ENCODE measurements at places on chromosomes 2 and 18.

DNA sequence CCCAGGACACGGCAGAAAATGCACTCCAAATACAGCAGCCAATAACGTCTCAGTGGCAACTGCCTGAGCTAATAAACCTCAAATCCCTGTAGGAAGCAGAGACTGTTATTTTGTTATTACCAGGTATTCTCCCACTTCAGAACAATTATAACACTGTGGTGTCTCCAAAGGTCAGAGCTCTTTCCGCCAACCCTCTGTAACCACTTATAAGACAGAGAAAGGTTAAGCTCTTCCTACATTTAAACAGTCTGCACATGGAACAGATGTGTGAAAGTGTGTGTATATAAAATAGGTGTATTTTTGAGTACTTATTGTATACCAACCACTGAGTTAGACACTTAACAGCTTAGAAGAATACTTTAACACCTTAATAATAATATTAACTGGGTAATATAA is 64.1 kb downstream of the FBXO15 start:
- no peaks in the 10 kb centered on the region for H3K4me1 ChIP-seq
- peaks cover 4% of the 10 kb centered on the region for H3K27me3 ChIP-seq
- H3K36me3 ChIP-seq: no peaks in the 10 kb centered on the region
- DNase-seq: no peak

DNA sequence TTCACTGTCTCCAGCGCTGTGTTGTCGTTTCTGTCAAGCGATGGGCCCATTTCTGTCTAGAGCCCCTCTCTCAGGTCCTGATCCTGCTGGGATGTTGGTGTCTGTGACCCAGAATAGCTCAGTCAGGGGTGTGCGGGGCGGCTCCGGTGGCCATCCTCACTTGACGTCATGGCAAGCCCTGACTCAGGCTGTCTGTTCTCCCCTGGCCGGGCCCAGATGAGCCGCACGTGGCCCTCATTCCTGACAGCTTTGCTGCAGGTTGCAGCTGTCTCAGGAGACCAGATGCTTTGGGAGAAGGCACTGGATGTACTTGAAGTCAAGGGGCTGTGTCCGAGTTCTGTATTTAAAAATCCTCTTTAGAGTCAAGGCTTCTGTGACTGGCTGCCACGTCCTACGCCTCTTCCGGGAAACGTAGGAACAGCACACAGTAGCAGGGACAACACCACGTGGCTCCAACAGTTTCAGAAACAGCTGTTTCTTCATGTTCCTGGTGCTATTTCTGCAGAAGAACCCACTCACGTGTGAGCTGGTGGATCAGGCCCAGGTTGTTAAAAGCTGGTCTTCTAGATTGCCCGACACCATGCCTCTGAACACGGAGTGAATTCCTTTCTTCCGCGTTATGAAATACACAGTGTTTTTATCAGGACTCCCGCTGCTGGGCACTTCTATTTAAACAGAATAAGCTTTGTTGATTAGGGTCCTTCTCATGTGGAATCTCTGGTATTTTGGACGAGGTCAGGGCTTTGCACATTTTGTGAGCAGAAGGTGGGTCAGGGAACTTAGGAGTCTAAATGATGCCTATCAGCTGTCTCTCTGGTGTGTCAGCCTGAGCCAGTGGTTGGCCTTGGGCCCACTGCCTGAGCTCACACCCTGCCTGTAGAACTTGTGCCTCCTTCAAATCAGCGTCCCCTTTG is 28.3 kb upstream of the NTSR2 start:
- H3K4me1 ChIP-seq: peaks cover 30% of the 10 kb centered on the region
- peak overlapping the region; percentile 76 for H3K27ac ChIP-seq
- H3K27me3 ChIP-seq: no peaks in the 10 kb centered on the region
- no peaks in the 10 kb centered on the region for H3K36me3 ChIP-seq
- peak overlapping the region; percentile 21 for H3K4me3 ChIP-seq
- peak; percentile 73 for DNase-seq

GRCh38 chr2:237059155-237059875 is 26.4 kb upstream of the COPS8 start:
- H3K4me1 ChIP-seq: peaks cover 9% of the 10 kb centered on the region
- H3K4me3 ChIP-seq: no peak overlapping the region
- DNase-seq: no peak
- H3K27ac ChIP-seq: no peak overlapping the region
- H3K36me3 ChIP-seq: no peaks in the 10 kb centered on the region

GRCh38 chr18:28439870-28440269 is 262.9 kb upstream of the CDH2 start:
- H3K4me1 ChIP-seq: no peaks in the 10 kb centered on the region
- no peak overlapping the region for H3K4me3 ChIP-seq
- no peaks in the 10 kb centered on the region for H3K27me3 ChIP-seq
- H3K36me3 ChIP-seq: no peaks in the 10 kb centered on the region
- DNase-seq: no peak

GRCh38 chr2:240429872-240430491 is 5.5 kb upstream of the GPC1 start:
- H3K27me3 ChIP-seq: peaks cover 25% of the 10 kb centered on the region
- DNase-seq: peak; percentile 7
- no peaks in the 10 kb centered on the region for H3K36me3 ChIP-seq

- no peak for DNase-seq
- H3K27ac ChIP-seq: no peak overlapping the region
- H3K4me3 ChIP-seq: no peak overlapping the region
- peaks cover 65% of the 10 kb centered on the region for H3K36me3 ChIP-seq
- H3K27me3 ChIP-seq: no peaks in the 10 kb centered on the region
These were observed 46.3 kb downstream of the ZC3H6 start for GRCh38 chr2:112321375-112322320.

GRCh38 chr2:126775300-126775985 is 119.5 kb downstream of the GYPC start:
- no peak overlapping the region for H3K27ac ChIP-seq
- peaks cover 22% of the 10 kb centered on the region for H3K27me3 ChIP-seq
- H3K4me3 ChIP-seq: no peak overlapping the region

DNA sequence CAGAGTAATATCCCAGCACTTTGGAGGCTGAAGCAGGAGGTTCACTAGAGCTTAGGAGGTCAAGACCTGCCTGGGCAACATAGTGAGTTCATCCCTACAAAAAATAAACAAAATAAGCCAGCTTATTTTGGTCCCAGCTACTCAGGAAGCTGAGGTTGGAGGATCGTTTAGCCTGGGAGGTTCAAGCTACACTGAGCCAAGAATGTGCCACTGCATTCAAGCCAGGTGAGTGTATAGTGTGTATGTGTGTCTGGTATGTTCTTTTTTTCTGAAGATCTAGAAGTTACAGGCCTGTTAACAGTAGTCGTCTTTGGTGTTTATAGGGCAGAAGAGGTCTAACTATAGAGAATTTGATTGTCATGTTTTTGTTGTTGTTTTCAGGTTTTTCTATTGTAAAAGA is 40.2 kb downstream of the ZC3H15 start:
- H3K4me3 ChIP-seq: no peak overlapping the region
- H3K27ac ChIP-seq: no peak overlapping the region
- DNase-seq: no peak
- H3K36me3 ChIP-seq: peaks cover 5% of the 10 kb centered on the region

DNA sequence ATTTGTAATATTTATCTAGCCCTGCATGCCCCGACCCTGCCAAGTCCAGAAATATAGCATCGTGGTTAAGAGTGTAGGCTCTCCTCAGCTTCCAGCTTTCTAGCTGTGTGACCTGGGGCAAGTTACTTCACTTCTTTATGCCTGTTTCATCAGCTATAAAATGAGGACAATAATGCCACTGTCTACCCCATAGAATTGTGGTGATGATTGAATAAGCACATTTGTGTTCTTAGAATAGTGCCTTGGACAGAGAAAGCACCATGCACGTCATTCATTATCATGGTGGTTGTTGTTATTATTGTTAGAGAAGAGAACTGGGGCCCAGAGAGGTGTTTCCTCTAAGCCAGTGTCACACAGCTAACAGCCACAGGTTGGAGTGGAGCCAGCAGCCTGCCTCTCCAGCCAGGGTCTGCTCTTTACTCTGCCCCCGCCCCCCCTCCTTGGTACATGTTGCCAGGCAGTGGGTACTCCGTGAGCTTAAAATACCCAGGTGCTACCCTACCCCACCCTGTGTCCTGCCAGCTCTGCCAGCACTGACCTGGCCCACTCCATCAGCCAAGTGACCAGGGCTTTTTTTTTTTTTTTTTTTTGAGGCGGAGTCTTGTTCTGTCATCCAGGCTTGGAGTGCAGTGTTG is 202.1 kb downstream of the CTIF start:
- H3K4me1 ChIP-seq: peaks cover 64% of the 10 kb centered on the region
- H3K4me3 ChIP-seq: no peak overlapping the region
- no peaks in the 10 kb centered on the region for H3K27me3 ChIP-seq
- H3K27ac ChIP-seq: no peak overlapping the region
- no peak for DNase-seq

GRCh38 chr2:188439986-188440385 is 148.3 kb downstream of the GULP1 start:
- DNase-seq: no peak
- no peaks in the 10 kb centered on the region for H3K36me3 ChIP-seq
- H3K4me1 ChIP-seq: no peaks in the 10 kb centered on the region
- no peaks in the 10 kb centered on the region for H3K27me3 ChIP-seq

DNA sequence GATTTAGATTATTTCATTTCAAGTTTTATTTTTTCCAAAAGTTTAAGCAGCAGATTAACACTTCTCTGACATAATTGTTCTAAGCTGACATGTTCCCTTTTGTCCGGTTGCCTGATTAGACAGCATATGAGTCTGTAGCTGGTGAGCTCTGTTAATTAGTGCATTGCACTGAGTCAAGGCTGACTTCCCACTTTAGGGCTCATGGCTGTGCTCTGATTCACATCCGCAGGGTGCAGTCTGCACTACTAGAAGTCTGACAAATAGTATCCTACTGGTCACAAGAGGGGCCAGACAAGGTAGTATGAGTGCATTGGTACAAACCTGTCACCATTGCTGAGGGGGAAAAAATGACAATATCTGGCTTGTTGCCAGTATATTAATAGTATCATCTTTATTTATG is 443.9 kb upstream of the ZNF804A start:
- H3K4me1 ChIP-seq: no peaks in the 10 kb centered on the region
- no peak overlapping the region for H3K4me3 ChIP-seq
- no peak for DNase-seq
- H3K27ac ChIP-seq: no peak overlapping the region

Data from left ventricle myocardium inferior (tissue), 1 donor.